Muscle of leg (tissue), 16 donors: ENCODE measurements at places on chromosomes 11 and 22. TPM values are rescaled to one million over a fixed set of nuclear protein-coding genes. Genes with fewer than 3 reads are reported as not detected.

DNA sequence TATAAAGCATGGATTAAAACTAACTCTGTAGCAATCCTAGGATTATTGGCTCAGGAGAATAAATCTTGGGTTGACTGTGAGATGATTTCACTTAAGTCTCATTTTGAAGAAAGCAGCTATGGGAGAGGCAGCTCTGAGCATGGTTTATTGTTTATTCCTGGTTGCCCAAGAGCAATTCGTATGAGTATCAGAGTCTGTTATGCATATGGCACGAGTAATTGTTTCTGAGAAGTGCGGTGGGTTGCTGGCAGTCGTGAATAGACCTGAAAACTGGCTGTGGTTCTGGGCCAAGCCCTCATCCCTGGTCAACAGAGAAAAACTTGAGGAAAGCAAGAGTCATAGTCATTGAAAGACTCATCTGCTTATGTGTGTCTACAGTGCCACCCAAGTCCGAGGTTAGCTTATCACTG lies 26.8 kb downstream of the DIXDC1 start:
- H3K27me3 ChIP-seq, result no peaks in the 10 kb centered on the region
- H3K4me1 ChIP-seq, result peaks cover 5% of the 10 kb centered on the region
- no peak overlapping the region for H3K4me3 ChIP-seq
- no peak overlapping the region for H3K27ac ChIP-seq
- H3K36me3 ChIP-seq, result no peaks in the 10 kb centered on the region
- no peak for DNase-seq

- no peak overlapping the region for H3K4me3 ChIP-seq
- no peaks in the 10 kb centered on the region for H3K27me3 ChIP-seq
- no peaks in the 10 kb centered on the region for H3K4me1 ChIP-seq
- DNase-seq, result no peak
- no peak overlapping the region for H3K27ac ChIP-seq
- peaks cover 50% of the 10 kb centered on the region for H3K36me3 ChIP-seq
Measured at GRCh38 chr11:70322666-70323065, 52.2 kb downstream of the PPFIA1 start.

HBG2 gene
- 9,238 TPM for total RNA-seq

DNA sequence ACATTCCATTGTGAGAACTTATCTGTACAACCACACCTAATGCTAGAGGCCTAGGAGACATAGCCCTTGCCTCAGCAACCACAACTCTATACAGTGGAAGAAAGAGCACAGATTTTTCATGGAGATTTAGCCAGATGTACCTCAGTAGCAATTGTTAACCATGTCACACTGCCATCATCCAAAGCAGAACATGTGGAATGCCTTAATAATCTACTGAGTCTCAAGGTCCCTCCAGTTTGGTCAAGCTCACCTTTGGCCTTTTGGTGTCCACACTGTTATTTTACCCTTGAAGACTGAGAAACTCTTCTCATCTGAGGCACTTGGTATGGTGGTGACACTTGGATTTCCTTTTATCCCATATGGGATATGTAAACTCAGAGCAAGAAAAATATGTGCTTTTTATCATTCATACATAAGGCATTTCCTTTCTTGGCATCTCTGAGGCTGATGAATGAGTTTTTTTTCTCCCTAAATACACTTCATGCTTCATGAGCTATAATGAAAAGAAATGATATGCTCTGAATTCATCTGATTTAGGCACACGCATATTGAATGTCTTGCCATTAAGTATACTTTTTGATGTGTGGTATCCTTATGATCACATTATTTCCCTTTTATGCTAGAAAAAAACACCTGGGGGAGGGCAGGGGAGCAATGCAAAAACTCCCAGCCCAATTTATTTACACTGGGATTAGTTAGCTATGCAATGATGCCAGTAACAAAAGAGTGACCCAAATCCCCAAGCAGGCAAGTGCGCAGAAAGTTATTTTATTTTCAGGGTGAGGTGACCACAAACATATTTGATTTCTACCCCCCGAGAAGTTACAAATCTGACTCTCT lies 63.3 kb upstream of the ME3 start:
- no peak overlapping the region for H3K4me3 ChIP-seq
- H3K27me3 ChIP-seq, result no peaks in the 10 kb centered on the region
- DNase-seq, result no peak

DNA sequence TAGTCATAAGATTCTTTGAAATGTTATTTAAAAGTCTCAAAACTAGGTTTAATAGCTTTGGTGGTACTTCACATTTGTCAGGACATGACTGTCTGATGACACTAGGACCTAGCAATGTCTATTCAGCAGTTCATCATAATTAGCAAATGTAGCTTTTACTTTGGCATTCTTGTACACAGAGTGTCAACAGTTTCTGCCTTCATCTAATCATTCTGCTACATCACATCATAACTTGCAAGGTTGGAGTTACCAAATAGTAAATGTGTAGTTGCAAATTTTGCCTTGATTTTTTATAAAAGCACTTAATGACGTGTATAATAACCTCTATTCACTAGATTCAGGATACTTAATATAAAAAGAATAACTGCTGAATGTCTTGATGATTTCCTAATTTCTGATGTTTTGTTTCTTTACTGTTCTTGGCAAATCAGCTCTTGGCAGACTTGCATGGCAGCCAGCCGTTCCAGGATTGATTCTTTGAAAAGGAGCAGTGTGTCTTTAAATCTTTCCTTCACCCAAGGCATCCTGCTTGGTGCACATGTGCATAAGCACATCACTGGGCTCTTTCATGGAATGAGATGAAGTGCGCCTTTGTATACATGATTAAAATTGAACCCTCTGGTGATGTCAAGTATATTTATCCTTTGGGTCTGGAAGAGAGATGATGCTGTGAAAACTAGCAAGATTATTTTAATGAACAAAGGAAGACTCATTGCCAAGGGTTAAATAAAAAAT lies 12.2 kb downstream of the FBXO7 start:
- no peak overlapping the region for H3K4me3 ChIP-seq
- no peaks in the 10 kb centered on the region for H3K4me1 ChIP-seq
- no peak for DNase-seq
- H3K27me3 ChIP-seq, result no peaks in the 10 kb centered on the region

DNA sequence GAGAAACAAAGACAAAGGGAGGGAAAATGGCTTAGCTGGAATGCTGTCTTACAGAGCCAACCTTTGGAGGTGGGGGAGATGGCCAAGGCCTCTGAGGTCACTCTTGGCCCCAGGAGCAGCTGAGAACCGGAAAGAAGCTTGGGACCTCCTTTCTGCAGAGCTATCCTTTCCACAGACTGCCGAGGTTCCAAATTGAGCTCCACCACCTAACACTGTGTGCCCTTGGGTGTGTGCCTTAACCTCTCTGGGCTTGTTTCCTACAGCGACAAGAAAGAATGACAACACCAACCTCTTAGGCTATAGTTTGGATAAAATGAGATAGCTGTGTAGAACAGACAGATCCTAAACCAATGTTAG lies 23.2 kb downstream of the RTN4RL2 start:
- H3K4me1 ChIP-seq, result peaks cover 36% of the 10 kb centered on the region
- DNase-seq, result peak; percentile 60
- peaks cover 16% of the 10 kb centered on the region for H3K36me3 ChIP-seq
- H3K27me3 ChIP-seq, result peaks cover 43% of the 10 kb centered on the region

DNA sequence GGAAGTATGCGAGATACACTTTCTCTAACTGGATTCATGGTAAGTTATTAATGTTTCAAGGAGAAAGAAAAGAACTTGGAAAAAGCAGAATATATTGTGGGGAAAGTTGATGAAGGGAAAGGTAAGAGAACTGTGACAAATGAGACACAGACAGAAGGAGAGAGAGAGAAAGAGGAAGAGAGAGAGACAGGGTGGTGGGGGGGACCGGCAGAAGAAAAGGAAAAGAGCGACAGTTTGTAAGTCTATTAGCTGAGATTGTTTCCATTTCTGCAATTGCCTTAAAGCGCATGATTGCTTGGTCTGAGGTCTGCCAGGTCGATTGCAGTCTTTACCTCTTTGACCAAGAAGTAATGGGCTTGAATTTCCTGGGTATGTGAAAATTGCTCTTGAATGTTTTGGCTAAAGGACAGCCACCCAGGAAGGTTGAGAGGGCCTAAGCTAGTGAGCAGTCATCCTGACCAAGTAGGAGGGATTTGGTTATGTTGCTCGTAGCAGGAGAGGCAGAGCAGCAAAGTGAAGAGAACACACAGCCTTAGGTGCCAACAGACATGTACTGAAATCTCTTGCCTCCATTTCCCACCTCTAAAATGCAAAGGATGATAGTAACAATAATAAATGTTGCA lies 23.6 kb upstream of the TMA7B start:
- no peaks in the 10 kb centered on the region for H3K4me1 ChIP-seq
- DNase-seq, result no peak
- no peak overlapping the region for H3K27ac ChIP-seq
- H3K4me3 ChIP-seq, result no peak overlapping the region
- no peaks in the 10 kb centered on the region for H3K36me3 ChIP-seq
